Frontal cortex (tissue), 4 donors: ENCODE measurements at places on chromosomes 5 and 9. TPM values are rescaled to one million over a fixed set of nuclear protein-coding genes. Genes with fewer than 3 reads are reported as not detected.

The OGN gene
- 17.5 TPM for total RNA-seq

The SAPCD2 gene
- total RNA-seq: 1.2 TPM

The GARIN3 gene
- total RNA-seq: not detected

The SEMA4D gene
- total RNA-seq: 7.7 TPM

The SLC22A4 gene
- 1.6 TPM for total RNA-seq

The PPP1R2B gene
- total RNA-seq: not detected

The KIF4B gene
- 0.41 TPM for total RNA-seq

The DCTN3 gene
- total RNA-seq: 165 TPM

The NUTM2F gene
- not detected for total RNA-seq

The DCAF12 gene
- total RNA-seq: 19.2 TPM

The PTGS1 gene
- total RNA-seq: 0.41 TPM

The FOXD4L3 gene
- not detected for total RNA-seq

The GABRA6 gene
- under 0.01 TPM for total RNA-seq

The ELOVL7 gene
- total RNA-seq: 4.1 TPM

The DDX4 gene
- 0.82 TPM for total RNA-seq

The MRPL50 gene
- total RNA-seq: 56.3 TPM
